ENCODE measurements at places on chromosomes 2 and 18.

GRCh38 chr2:165357758-165358157, 111.7 kb upstream of the CSRNP3 start:
- DNase-seq = no peak

GRCh38 chr18:45107425-45107824, 426.7 kb downstream of the SETBP1 start:
- DNase-seq = no peak

DNA sequence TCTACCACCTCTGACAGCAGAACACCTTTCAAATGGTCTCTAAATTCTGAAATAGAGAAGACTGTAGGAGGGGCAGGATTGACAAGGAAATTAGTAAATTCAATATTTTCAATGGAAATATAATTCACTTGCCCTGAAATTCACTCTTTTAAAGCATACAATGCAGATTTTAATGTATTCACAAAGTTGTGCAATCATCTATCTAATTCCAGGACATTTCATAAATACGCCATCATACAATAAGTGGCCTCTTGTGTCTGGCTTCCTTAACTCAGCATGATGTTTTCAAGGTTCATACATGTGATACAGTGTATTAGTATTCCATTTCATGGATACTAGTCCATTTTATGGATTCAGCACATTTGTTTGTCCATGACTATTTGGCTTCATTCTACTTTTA, 74.2 kb downstream of the ZRANB3 start:
- no peak for DNase-seq

- no peak for DNase-seq
Measured at GRCh38 chr18:26765498-26765897, 100.0 kb downstream of the AQP4 start.

- DNase-seq = no peak
Measured at GRCh38 chr2:36330473-36331395, 24.8 kb upstream of the CRIM1 start.

GRCh38 chr2:45698554-45698953, 47.1 kb downstream of the PRKCE start:
- DNase-seq = no peak

DNA sequence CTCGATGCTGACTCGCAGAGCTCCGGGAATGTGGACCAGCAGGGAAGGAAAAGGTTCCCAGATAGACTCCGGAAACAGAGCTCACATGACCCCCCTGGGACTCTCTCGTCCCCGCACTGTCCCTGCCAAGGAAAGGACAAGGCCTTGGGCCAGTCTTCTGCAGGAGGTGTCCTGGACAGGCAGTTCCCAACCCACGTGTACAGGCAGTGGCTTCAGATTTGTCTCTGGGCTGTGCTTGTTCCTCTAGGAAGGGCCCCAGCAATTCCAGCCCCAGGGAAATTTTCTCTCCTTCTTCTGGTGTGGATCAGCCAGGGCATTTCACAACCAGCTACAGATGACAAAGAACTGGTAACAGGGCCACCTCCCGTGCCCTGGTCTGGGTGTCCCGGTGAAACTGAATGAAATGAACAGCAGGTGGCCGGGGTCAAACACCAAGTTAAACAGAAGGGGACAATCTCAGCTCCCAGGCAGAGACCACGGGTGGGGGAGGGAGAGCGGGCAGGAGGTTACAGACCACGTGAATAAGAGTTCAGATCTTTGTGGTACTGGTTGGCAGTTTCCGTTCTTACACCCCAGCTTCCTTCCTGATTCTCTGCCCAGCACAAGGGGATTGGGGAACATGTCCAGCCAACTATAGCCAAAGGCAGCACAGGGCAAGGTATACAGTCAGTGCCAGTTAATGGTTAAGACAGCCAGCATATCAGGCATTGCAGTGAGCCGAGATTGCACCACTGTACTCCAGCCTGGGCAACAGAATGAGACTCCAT, 52.2 kb upstream of the CAB39 start:
- DNase-seq = peak; percentile 23

DNA sequence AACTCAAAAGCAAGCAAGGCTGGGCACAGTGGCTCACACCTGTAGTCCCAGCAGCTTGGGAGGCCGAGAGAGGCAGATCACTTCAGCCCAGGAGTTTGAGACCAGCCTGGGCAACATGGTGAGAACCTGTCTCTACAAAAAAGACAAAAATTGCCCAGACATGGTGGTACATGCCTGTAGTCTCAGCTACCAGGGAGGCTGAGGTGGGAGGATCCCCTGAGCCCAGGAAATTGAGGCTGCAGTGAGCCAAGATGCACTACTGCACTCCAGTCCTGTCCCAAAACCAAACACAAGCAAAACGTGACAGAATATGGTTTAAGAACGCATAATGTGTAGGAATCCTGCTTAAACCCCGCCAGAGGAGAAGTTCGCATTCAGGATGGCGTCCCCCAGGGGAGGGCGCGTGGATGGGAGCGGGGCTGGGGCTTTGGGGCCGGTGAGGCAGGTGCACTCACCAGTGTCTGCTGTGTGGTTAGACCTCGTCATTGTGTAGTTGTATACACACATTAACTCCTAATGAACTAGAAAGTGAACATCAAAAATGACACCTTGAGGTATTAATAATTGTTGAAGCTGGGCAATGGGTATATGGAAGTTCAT, 5.4 kb downstream of the COLEC11 start:
- no peak for DNase-seq

- no peak for DNase-seq
Measured at GRCh38 chr2:43524177-43524965, 71.5 kb downstream of the THADA start.

- DNase-seq = no peak
Measured at GRCh38 chr2:41420219-41420618, 627.6 kb upstream of the PKDCC start.

GRCh38 chr2:15391751-15392150, 169.4 kb downstream of the NBAS start:
- no peak for DNase-seq

GRCh38 chr2:47867205-47867604, 39.1 kb downstream of the FBXO11 start:
- peak; percentile 57 for DNase-seq

GRCh38 chr2:177529166-177529565, 136.6 kb downstream of the AGPS start:
- no peak for DNase-seq

GRCh38 chr2:124046332-124046731, 21.2 kb downstream of the CNTNAP5 start:
- DNase-seq = no peak

DNA sequence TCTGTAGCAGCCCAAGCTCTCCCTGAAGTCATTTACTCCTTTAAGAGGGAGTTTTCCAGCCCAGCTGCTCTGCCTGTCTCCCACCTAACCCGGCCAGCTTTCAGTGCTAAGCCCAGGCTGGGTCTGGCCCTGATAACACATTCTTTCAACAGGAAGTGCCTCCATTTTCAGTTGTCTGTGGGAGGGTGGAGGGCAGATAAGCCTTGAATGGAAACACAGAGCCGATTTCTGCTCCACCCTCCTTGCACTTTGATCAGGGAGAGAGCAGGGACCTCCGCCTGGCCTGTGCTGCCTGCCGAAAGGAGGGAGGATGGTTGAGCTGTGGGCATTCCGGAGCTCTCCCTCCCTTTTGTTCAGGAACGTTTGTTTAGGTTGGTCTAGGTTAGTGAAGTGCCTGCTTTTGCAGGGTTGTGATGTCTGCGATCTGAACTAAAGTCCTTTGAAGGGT, 24.8 kb downstream of the GATA6 start:
- peak; percentile 42 for DNase-seq

GRCh38 chr18:58922995-58923394, 58.3 kb downstream of the ZNF532 start:
- DNase-seq = no peak

Data from body of pancreas (tissue), 4 donors.